ENCODE measurements at places on chromosomes 3 and 15. TPM values are rescaled to one million over a fixed set of nuclear protein-coding genes. Genes with fewer than 3 reads are reported as not detected.

ZPLD1 gene
- total RNA-seq: 0.10 TPM

TM4SF18 gene
- 3.7 TPM for total RNA-seq

GRCh38 chr3:197015790-197016736, 13.6 kb downstream of the MELTF start:
- no peak for DNase-seq

DPPA2 gene
- total RNA-seq: not detected

DNA sequence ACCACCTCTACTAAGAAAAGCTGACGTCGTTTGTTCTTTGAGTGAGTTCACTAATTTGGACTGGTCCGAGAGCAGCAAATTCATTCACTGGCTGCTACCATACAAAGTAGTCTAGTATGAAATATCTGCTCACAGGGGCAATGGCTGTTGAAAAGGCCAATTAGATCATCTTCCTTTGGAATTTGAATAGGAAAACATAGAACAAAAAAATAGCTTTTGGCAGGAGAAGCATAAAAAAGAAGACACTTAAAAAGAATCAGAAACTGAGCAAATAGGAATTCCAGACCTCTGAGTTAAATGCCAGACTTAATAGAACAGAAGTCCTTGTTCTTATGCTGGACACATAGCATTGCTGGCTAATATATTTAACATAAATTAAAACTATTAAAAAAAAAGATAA, 159.3 kb downstream of the IL1RAP start:
- DNase-seq: no peak

GRCh38 chr3:61664105-61664482, 102.7 kb downstream of the PTPRG start:
- no peak for DNase-seq

- no peak for DNase-seq
Observed at GRCh38 chr15:42077689-42078088, 16.7 kb downstream of the PLA2G4D start.

DNA sequence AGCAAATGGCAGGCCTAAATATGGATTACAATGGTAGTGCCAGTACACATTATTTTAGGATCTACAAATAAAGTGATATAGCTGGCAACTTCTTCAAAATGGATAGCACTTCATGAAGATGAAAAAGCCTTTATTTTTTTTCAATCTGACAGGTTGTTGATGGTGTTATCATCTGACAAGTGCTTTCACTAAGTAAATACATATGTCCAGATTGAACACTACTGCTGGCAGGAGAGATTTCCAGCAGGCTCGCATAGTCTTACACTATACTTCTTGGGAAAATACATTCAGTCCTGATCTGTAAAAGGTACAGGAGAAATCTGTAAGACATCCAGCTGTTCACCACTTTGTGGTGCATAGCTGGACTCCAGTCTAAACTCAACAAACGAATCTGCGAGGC, 50.9 kb upstream of the ALCAM start:
- DNase-seq: no peak

OR5K2 gene
- not detected for total RNA-seq

DNA sequence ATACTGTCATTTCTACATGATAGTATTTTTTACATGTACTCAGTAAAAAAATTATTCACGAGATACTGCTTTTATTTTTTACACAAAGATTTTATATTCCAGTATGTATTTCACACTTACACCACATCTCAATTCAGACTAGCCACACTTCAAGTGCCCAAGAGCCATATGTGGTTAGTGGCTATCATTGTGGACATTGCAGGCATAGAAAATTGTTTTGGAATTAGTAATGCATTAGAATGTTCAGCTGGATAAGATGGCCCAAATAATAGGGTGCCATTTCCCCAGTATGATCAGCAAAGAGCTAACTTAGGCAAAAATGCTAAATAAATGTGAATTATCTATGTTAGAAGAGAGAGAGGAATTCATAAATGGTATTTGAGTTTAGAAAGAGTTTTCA, 203.8 kb upstream of the MCTP2 start:
- DNase-seq: no peak

DNA sequence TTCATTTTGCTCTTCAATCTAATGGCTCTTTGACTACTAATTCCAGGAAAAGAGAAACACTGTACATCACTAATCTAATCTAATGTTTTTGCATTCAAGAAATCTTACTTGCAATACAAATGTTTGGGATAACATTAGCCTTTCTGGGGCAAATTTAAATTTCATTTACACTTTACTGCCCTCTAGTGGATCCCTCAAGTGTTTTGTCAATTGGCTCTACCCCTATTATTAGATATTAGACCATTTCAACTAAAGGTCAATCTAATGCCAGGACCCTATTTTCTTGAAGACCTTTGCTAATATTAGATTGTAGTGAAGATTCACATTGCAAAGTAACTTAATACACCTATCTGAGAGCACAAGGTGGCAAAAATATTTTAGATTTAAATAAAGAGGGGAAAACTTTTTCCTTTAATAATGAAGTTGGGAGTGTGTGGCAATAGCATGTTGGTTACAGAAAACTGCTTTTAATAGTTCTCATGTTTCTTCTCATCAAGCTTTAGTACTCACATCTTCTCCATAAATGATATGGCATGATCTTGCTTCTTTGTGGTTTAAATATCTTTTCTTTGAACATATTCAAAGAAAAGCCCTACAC, 5.0 kb downstream of the C2CD4A start:
- no peak for DNase-seq

DNA sequence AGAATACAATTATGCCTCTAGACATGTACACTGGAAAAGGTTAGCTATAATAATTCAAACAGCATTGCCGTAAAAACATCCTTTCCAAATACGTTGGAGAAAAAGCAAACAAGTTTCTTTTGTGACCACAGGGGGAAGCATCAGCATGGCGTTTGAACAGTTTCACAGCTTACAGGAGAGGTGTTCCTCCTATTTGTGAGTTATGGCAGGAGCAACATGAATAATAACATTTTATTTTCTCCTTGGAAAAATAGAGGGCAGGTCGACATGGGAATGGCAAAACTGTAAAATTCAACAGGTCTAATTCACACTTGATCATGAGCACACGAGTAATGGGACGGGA, 39.7 kb upstream of the GADL1 start:
- no peak for DNase-seq

- no peak for DNase-seq
Observed at GRCh38 chr3:174951498-174952005, 92.4 kb downstream of the NAALADL2 start.

ACKR4 gene
- total RNA-seq: 10.4 TPM

GRCh38 chr3:24287755-24288450, 206.7 kb downstream of the THRB start:
- no peak for DNase-seq

NEK4 gene
- 36.3 TPM for total RNA-seq

DNA sequence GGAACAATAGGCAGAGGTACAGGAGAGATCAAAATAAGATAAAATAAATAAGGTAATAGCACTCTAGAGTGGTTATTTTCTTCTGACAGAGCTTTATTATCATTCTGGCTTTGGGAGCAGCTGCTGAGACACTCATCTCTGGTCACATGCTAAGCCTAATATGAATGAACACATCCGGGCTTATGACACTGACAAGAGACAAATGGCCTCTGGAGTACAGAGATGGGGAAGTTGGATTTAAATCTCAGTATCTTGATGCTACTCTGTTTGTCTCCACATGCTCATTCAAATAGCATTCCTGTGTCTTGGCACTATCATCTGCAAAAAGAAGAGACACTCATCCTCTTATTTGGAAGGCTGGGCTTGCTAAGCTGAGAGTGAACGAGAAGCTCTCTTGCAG, 55.6 kb downstream of the TMEM45A start:
- DNase-seq: no peak

DNA sequence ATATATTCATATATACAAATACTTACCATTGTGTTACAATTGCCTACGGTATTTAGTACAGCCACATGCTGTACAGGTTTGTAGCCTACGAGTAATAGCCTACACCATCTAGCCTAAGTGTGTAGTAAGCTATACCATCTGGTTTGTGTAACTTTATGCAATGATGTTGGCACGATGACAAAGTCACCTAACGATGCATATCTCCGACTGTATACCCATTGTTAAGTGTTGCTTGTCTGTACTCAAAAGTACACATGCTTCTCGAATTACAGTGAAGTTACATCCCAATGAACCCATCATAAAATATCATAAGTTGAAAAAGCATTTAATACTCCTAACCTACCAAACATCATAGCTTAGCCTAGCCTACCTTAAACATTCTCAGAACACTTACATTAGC, 327.1 kb downstream of the KBTBD8 start:
- DNase-seq: no peak

GRCh38 chr3:98839846-98840245, 61.6 kb downstream of the DCBLD2 start:
- DNase-seq: no peak

GRAMD1C gene
- 11.1 TPM for total RNA-seq

TRIM42 gene
- not detected for total RNA-seq

DNA sequence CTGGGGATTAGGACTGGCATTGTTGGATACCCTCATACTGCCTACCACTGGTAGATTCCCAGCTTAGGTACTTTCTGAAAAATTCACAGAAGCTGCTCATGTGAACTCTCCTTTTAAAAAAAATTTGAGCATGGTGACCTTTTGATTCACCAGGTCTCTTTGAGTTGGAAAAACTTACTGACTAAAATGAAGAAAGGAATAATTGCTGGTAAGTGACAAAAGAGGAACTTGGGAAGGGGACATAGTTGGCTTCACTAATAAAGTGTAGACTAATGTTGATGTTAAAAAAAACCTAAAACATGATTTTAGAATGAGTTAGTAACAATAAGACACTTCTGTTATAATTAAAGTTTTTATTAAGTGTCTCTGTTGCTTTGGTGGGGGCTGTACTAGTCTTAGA, 8.6 kb downstream of the VPS8 start:
- no peak for DNase-seq

SLC51B gene
- total RNA-seq: not detected

DNA sequence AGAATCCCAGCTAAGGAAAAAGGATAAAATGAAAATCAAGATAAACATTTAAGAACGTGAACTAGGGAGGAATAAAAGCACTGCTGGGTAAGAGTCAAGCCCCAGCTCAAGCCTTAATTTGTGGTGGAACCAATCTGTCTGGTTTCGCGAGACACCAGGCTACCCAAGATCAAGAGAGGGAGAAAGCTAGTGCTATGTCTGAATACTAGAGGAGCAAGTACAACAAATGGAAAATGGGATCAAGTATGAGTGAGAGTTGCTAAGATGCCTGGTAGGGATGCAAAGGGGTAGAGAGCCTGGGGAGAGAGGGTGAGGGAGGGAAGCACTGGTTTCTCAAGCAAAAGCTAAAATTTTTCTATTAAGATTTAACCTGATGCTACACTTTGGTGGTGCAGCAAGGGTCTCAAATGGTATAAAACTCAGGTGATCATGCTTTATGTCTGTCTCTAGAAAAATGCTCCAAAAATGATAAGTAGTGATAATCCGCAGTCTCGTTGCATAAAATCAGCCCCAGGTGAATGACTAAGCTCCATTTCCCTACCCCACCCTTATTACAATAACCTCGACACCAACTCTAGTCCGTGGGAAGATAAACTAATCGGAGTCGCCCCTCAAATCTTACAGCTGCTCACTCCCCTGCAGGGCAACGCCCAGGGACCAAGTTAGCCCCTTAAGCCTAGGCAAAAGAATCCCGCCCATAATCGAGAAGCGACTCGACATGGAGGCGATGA, 1.7 kb upstream of the SETD5 start:
- no peak for DNase-seq

LYZL4 gene
- total RNA-seq: not detected

DNA sequence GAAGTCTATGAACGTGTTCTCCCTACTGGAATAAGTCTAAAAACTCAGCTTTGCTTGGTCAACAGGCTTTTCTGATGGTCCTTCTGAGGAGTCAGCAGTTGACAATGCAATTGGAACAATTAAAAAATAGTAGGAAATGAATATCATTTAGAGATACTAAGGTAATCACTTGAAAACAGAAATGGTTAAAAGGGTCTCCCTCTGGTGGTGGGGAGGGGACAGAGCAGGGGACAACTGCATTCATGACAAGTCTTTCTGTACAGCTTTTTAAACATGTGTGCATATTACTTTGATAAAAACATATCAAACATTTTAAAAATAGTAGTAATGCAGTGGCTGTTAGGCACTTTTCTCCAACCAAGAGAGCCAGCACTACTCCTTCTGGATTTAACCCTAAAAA, 119.9 kb upstream of the FHIT start:
- no peak for DNase-seq

DNA sequence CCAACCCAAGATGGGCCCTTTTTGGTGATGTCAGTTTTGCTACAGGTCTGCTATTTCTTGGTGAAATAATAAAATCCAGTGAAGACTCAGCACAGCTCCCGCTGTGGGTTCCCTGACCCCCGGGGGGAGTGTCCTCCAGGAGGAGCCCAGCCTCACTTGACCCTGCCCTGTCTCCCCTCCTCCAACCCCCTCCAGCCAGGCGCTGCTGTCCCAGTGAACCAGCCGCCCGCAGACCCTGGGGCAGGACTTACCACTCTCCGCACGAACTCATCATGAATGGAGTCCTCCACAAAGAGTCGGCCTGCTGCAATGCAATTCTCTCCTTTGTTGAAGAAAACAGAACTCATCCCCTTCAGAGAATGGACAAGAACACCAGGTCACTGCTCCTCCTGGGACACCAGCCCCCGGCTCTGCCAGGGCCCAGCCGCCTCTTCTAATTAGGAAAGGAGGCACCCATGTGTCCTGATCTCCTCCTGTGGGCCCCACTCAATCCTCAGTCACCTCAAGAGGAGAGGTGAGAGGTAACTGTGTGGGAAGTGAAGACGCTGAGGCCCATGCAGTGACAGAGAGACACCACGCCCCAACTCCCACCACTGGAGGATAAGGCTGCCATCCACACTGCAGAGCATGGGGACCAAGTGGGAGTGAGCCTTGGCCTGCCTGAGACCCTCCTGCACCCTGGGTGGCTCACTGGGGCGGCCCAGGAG, 28.8 kb upstream of the SLC41A3 start:
- peak; percentile 35 for DNase-seq

DNA sequence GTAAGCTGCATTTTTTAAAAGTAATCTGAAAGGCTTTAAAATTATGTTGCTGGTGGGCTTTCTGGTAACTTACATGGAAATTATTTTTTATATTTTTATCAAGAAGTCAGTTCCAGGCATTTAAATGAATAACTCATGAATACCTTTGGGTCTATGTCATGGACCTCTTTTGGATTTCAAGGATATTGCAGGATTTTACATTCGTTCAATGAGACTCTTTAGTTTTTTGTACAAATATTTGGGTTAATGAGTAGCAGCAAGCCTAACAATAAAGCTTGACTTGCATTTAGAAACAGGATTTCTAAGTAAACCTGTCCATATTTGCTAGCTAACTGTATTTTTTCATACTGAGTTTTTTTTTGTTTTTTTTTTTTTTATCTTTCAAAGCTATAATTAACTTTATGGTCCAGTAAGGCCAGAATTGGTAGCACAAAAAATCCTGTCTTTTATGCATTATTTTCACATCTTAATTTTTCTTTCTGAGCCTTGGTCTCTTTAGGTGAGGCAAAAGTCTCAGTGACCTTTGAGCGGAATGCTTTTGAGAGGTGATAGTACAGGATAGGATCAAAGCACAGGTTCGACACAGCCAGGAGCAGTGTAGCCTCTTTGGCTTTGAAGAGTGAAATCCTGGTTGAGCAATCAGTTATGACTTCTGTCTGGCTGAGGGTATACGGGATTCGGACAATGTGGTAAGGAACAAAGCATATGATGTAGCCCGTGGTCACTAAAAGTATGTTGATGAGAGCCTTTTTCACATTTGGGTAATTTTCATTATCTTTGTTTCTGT, 4.8 kb downstream of the GPR171 start:
- no peak for DNase-seq

Data from ureter (tissue), 1 donor.